RWPE1 (cell line): ENCODE measurements at places on chromosomes 13 and 19.
A peak's percentile ranks its signal among the peaks of the same experiment; 100 is the strongest.

DNA sequence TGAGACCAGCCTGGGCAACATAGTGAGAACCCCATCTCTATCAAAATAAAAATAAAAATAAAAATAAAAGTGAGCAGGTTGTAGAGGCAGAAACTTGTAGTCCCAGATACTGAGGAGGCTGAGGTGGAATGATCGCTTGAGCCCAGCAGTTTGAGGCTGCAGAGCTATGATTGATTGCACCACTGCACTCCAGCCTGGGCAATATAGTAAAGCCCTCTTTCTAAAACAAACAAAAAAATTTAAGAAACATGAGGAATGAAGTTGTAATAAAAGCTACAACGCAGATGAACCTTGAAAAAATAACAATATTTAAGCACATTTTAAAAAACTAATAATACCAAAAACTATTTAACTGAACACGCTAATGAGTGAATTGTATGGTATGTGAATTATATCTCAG, 919.3 kb downstream of the UQCRFS1 start:
- DNase-seq, result no peak

DNA sequence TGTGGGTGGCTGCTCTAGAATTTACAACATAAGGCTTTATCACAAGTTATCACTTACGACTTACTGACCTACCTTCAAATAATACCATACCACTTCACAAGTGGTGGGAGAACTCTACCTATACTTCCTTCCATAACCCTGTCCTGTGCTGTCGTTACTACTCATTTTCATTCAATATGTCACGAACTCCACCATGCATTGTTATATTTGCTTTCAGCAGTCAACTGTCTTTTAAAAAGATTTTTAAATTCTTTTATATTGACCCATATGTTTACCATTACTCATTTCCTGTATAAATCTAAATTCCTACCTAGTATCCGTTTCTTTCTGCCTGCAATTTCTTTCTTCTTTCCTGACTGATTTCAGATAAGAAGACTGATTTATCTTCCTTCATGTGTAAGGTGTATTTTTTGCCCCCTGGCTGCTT, 200.0 kb downstream of the KLF12 start:
- peak; percentile 3 for DNase-seq

- DNase-seq, result no peak
Measured at GRCh38 chr13:105545811-105546210, 989.7 kb downstream of the EFNB2 start.

DNA sequence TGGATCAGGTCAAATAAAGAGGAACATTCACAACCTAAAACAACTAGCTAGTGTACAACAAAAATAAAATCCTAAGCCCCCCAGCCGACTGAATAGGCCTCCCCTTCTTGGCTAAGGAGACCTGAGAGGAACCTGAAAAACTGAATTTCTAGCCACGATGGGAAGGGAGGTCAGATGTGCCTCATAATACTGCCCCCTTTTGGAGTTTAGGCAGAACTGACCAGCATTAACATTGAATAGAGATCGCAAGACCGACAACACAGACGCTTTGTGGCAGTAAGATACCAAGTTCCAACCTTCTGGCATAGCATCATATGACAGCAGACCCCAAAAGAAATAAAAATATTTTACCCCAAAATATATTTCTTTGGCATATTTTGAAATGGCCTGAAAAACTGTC, 15.9 kb downstream of the CBY2 start:
- DNase-seq, result no peak

GRCh38 chr13:50950849-50951248, 41.3 kb downstream of the RNASEH2B start:
- DNase-seq, result no peak

DNA sequence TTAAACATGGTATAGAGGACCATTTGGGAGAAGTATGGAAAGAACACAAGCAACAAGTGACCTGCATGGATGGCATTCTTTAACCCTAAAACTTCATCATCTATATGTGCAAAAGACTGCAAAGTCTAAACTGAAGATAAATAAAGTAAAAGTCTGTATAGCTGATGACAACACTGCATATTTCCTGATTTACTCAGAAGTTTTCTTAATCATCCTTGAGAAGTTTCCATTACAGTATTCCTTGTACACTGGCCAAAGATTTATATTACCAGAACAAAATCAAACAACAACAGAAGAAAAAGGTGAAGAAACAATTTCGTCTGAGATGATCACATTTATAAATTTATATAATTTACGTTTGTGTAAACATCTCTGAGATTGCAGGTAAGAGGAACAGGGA, 805.7 kb downstream of the PCDH9 start:
- no peak for DNase-seq

- peak; percentile 37 for DNase-seq
Measured at GRCh38 chr13:34246511-34246910, 428.6 kb downstream of the RFC3 start.

GRCh38 chr13:73061876-73062275, 3.1 kb downstream of the KLF5 start:
- DNase-seq, result no peak

DNA sequence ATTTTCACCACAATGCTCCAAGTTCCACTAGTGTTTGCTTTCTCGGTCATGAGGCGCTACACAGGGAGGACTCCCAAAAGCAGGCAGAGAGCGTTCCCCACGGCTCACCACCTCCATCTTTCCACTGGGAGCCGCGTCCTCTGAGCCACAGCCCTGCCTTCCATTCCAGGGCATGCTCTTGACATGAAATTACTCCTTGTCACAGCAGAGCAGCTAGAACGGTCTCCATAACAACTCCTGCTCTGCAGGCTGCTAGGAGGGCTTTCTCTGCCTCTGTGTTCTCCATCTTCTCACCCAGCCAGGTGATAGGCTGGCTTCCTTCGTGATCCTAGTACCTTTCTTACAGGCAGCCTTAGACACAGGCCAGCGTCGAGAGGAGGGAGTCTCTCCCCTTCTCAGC, 171.8 kb upstream of the UBL3 start:
- no peak for DNase-seq

GRCh38 chr13:93859716-93860115, 619.8 kb downstream of the DCT start:
- no peak for DNase-seq

DNA sequence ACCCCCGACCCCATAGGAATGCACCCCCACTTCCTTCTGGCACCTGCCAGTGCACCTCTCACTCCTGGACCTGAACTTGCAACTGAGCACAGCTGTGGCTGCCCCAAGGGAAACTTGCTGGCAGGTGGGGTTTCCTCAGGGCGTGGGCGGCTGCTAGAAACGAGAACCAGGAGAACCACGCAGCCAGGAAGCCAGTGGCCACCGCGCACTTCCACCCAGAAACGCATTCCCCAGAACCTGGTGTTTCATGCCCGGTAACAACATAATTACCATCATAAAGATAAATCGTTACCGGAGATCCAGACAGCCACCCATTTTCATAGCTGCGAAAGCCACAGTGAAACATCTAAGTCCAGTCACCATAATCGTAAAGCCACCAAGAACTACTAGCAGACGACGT, 75.2 kb upstream of the C13orf46 start:
- no peak for DNase-seq

GRCh38 chr13:113225515-113225914, 16.1 kb downstream of the CUL4A start:
- DNase-seq, result no peak

- no peak for DNase-seq
Measured at GRCh38 chr13:51457086-51457815, 4.4 kb upstream of the INTS6 start.

DNA sequence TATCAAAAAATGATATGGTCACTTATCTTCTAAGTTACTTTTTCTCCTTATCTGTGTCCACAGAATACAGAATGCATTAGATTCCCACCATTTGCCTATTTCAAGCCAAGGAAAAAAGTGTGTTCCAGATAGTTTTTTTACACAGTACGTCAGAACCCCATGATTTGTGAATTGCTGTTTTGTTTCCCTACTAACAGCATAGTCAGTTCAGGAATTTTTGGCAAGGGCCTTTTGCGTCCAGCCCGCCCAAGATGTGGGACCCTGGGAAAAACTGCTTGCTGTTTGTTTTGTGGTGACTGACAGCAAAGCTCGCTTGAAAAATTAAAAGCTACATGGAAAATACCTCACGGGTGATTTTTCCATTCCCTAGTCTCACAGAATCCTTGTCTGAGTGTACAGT, 20.4 kb upstream of the FAM216B start:
- no peak for DNase-seq

- no peak for DNase-seq
Measured at GRCh38 chr19:31992750-31993149, 352.7 kb upstream of the ZNF507 start.

DNA sequence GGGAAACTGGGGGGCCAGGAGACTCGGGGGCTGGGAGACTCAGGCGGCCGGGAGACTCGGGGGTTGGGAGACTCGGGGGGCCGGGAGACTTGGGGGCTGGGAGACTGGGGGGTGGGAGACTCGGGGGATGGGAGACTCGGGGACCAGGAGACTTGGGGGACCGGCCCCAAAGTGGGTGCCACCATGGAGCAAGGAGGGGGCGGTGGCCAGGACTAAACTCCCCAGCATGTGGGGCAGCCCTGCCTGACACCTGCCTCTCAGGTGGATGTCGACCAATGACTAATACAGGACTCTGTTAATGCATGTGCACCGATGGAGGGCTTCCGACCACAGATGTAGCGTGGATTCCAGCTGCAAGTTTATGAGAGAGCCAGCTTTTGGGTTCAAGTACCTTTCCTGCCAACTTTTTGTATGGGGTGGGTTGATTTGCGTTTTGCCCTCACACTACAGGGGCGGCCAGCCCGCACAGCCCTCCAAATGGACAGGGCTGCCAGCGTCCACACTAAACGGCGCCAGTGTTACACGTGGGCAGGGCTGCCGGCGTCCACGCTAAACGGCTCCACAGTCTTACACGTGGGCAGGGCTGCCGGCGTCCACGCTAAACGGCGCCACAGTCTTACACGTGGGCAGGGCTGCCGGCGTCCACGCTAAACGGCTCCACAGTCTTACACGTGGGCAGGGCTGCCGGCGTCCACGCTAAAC, 62.2 kb downstream of the RASA3 start:
- DNase-seq, result no peak
